ENCODE measurements at places on chromosomes 1 and 21.

DNA sequence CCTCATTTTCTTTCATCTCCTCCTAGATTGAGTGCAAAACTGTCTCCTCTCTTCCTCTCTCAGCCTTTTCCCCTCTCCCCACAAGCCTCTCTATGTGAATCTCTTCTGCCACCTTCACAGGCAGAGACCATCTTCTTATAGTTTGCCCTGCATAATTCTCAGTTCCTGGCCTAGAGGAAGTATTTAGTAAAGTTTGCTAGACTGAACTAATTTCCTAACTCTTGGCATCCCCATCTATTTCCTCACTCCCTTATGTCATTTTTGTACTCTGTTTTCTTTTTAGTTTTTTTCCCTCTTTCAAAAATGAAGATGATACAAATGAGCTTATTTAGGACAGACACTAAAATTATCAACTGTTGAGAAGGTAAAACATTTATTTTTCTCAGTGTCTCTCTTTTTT is 66.0 kb downstream of the XCL2 start:
- DNase-seq = no peak

GRCh38 chr1:114479134-114479533 is 31.9 kb downstream of the TRIM33 start:
- no peak for DNase-seq

DNA sequence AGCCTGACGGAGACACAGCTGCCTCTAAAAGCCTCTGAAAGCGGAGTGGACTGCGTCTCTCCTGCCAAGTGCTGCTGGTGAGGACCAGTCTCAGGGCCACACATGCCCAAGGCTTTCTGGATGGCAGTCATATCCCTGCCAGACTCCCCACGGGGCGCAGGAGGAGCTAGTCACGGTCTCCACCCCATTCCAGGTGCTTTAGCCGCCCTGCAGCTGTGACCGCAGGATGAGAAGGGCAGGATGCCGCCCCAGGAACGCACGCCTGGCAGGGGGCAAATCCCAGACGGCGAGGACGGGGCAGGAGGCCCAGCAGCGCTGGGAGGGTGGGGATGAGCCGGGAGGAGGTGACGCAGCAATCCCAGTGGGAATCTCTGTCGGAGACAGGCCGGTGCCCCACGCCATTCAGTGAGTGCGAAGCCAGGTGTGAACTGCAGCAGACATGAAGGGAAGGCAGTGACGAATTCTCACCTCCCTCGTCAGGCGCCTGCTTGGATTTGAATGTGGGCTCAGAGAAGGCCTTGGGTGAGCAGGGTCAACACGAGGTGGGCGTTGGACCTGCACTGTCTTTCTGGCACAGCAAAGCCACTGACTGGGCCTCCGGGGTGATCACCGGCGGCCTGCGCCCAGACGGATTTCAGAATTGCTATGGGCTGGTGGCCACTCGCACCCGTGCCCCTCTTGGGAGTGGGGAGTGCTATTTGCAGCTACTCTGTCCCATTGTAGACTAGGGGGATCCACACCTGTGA is 38.5 kb upstream of the SLC19A1 start:
- no peak for DNase-seq

GRCh38 chr1:151805066-151805820 is at the start of gene LINGO4:
LINGO4 (minus strand) TSS chr1:151805419; CDS start chr1:151802704, 2,715 bp downstream.
- no peak for DNase-seq

GRCh38 chr1:52203935-52204625 is 62.2 kb downstream of the ZFYVE9 start:
- no peak for DNase-seq

DNA sequence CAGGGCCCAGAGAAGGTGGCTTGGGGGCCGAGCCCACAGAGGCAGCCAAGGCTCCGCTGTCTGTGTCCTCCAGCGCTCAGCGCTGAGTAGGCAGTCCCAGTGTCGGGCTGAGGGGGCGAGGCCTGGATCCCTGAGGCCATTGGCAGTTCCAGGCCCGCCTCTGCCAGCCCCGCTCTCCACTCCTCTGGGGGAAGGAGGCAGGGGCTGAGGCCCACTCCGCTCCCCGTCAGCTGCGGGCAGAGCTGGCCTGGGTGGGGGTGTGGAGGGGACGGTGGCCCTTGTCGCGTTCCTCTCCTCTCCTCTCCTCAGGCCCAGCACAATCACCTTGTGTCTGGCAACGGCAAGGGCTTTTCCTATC is 132.8 kb downstream of the CASZ1 start:
- DNase-seq = no peak

GRCh38 chr1:95169548-95169947 is 52.4 kb downstream of the TLCD4 start:
- no peak for DNase-seq

DNA sequence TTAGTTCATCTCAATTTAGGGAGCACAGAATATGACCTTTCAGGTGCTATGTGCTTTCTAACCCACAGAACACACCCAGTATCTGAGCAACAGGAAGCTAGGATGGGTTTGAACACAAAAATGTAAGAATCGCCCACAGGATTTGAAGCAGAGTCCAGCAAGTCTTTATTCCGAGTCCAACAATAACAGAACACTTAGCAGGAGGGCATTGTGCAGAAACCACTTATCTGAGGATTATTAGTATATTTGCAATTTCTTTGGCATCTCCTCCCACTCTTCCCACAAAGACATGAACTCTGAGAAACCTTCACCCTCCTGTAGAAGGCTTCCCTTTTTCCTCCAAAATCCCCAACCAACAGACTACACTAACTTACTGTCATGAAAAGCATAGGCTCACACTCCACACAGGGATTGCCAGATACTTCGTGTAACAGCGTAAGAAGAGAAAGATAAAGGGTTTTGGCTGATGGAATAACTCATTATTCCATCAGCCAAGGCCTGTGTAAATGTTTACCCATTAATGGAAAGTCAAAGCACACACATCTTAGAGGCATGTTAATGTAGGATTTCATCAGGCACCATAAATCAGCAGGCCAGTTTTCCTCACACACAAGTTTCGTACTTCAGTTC is 16.1 kb downstream of the SIPA1L2 start:
- DNase-seq = no peak

GRCh38 chr1:171152549-171152948 is 32.6 kb upstream of the FMO2 start:
- DNase-seq = no peak

- no peak for DNase-seq
These were observed 171.7 kb downstream of the ATG4C start for GRCh38 chr1:62955666-62956065.

DNA sequence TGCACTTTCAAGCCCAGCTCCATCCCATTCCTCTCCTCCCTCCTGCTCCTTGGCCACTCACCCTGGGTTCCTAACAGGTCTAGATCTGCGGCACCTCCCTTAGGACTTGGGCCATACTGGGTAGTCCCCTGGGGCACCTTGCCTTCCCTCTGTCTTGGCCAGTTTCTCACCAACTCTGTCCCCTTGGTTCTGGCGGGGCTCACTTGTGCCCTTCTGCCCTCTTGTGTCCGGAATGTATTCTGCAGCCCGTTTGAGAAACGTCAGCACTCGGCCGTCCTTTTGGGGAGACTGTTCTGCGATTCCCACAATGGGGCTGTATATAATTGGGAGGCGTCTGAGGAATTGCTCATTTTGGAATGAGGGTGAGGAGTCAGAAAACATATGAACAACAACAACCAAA is 162.4 kb downstream of the ZSCAN20 start:
- no peak for DNase-seq

DNA sequence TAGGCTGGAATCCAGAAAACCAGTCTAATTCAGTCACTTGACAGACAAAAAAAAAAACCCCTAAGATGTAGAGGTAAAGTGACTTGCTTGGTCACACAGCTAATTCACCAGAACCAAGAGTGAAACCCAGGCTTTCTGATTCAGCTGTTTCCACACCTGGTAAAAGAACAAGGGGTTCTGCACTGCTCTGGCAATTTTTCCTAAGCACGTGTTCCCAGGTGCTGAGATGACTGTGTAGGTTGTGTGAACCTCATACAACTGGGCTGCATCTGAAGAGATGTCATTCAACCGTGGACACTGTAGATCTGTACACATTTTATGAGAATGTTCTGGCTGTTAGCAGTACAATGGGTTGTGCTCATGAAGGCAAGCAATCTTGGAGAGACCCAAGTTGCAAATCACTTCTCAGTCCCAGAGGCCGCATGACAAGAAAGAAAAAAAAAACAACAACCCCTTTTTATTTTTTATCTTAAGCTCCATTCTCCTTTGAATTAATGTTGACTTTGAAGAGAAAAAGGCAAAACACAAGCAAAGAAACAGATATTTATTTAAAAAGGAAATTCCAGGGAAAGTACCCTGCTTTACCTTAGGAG is 95.4 kb downstream of the INTS7 start:
- no peak for DNase-seq

GRCh38 chr1:221926441-221926840 is 184.6 kb upstream of the DUSP10 start:
- DNase-seq = no peak

DNA sequence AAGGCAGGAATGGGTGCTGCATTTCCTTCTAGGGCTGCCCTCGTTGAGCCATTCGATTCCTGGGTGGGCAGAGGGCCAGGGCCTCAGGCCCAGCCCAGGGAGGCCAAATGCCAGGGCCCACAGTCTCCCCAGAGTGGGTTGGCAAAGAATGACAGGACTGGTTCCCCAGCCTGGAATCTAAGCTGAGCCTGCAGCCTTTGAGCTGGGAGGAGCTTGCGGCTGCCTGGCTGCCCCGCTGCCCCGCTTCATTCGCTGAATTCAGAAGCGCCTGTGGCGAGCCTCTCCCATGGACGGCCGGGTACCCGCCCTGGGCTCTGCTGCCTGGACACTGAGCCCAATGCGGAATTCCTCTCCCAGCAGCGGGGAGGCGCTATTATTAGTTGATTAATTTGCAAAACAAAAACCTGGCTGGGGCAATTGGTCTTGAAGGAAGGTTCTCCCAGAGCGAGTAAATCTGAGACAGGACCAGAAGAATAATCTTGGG is 32.3 kb upstream of the TARDBP start:
- DNase-seq = no peak

GRCh38 chr1:238991765-238992495 is 394.4 kb upstream of the CHRM3 start:
- no peak for DNase-seq

- DNase-seq = peak; percentile 37
These were observed 2.8 kb upstream of the PHC2 start for GRCh38 chr1:33433509-33434362.

GRCh38 chr1:119962296-119962968 is 66.1 kb upstream of the ADAM30 start:
- no peak for DNase-seq

DNA sequence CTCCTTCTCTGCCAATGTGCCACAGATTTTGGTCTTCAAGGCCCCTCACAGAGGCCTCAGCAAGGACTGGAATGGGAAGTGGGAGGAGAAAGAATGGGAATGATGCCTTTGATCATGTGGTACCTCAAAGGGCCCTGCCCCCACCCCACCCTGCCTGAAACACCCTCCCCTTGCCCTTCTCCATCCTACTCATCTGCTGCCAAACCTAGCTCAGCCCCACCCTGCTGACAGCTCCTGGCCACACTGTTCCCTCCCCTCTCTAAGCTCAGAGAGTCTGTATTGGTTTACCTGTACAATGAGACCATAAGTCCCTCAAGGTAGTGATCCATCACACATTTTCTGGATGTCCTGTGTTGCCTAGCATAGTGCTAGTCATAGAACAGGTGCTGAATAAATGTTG is 6.7 kb upstream of the ARHGAP30 start:
- DNase-seq = no peak

GRCh38 chr1:113298941-113299340 is 91.4 kb upstream of the MAGI3 start:
- no peak for DNase-seq

- DNase-seq = no peak
These were observed 6.7 kb upstream of the SEC16B start for GRCh38 chr1:177976596-177976995.

GRCh38 chr1:68223687-68224086 is 8.6 kb downstream of the WLS start:
- DNase-seq = no peak

GRCh38 chr1:171310661-171311087 is 3.3 kb upstream of the FMO4 start:
- DNase-seq = no peak

GRCh38 chr1:29540801-29541357 is 304.6 kb downstream of the PTPRU start:
- no peak for DNase-seq

DNA sequence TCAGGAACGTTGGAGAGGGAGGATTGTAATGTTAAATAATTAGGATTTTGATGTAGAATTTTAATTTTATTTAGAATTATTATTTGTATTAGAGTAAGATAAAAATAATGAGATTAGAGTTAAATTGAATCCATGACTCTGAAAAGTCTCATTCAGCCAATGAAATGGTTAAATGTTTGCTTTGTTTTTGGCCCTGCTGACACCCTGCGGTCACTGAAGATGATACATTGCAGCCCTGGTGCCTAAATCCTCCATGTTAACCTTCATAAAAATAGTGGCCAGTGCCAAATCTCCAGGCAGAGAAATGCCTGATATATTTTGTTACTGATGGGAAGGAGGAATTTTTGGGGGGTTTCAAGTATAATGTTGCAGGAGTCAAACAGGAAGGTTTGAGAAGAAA is 27.3 kb upstream of the RLF start:
- DNase-seq = no peak
